ENCODE measurements at places on chromosomes 1 and 21.

GRCh38 chr21:33196941-33197374 lies 32.8 kb upstream of the IFNAR2 start:
- peak; percentile 58 for DNase-seq

DNA sequence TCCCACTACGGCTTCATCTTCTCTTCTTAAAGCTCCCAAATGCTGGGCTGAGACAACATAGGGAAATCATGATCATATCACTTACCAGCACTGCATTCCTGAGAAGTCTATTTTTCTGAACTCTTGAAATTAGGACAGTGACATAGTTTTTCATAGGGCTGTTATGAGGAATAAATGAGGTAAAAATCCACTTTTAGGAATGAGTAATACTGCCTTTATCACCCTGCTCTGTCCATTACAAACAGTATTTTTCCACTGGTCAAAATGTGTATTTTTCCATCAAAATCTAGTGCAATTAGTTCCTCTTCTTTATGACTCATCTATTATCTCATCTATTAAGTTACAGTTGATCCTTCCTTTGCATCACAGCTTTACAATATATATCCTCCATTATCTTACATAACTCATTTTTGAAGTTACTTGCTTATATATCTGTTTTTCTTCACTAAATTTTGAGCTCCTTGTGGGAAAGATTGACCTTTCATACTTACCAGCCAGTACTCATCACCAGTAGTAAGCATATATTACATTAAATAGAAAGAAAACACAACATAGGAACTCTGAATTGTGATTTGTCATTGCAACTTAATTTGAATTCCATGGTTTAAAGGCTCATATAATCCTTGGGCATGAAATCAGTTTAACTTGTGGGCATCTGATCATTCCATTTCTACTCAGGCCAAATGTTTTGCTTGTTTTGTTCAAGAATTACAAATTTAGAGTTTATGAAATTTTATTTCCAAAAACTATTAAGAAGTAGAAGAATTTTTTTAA lies 37.1 kb downstream of the PRRX1 start:
- no peak for DNase-seq

DNA sequence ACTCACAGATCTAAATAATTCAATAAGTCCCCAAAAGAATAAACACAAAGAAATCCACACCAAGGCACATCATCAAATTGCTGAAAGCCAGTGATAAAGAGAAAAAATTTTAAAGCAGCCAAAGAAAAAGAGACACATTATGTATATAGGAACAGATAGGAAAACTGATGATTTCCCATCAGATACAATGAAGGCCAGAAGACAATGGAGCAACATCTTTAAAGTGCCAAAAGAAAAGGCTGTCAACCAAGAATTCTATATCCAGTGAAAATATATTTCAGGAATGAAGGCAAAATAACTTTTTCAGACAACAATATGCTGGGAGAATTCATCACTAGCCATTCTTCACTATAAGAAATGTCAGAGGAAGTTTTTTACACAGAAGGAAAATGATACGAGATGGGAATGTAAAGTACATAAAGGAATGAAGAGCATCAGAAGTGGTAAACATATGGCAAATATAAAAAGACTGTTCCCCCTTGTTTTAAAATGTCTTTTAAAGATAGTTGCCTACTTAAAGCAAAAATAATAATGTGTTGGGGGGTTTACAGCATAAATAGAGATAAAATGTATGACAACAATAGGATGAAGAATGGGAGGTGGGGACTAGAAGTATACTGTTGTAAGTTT lies 9.4 kb upstream of the MYOG start:
- no peak for DNase-seq

DNA sequence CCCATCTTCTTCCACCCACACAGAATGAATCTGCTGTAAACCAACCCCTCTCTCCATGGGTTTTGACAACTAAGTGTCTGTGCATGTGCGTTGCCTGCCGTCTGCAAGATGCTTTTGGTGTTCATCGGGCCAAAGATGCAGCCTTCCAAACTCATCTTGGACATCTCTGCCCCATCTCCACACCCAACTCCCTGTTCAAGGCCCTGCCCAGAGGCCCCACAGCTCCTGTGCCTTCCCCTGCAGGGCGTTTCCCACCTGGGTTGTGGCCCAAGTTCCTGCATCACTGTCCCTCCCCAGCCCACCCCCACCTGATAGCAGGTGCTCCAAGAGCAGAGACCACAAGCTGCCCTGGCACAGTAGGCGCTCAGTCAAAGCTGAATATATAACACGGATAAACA lies 103.2 kb downstream of the BCAR3 start:
- DNase-seq, result no peak

- no peak for DNase-seq
Observed at GRCh38 chr1:158951956-158952355, 20.6 kb downstream of the PYHIN1 start.

DNA sequence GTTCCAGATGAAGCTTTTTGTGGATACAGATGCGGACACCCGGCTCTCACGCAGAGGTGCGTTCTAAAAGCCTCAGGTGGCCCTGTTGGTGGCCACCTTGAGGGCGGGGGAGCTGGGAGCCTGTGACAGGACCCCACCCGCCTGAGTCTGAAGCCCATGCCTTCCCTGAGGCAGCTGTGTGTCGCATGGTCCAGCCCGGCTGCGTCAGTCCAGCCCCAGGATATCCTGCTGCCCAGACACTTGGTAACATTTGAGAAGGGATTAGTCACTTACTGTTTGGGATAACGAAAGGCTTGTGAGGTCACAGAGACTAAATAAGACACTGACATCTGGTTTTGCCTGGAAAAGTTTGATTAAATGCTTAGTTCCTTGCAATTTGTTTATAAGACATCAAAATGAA lies 68.9 kb downstream of the UCK2 start:
- no peak for DNase-seq

DNA sequence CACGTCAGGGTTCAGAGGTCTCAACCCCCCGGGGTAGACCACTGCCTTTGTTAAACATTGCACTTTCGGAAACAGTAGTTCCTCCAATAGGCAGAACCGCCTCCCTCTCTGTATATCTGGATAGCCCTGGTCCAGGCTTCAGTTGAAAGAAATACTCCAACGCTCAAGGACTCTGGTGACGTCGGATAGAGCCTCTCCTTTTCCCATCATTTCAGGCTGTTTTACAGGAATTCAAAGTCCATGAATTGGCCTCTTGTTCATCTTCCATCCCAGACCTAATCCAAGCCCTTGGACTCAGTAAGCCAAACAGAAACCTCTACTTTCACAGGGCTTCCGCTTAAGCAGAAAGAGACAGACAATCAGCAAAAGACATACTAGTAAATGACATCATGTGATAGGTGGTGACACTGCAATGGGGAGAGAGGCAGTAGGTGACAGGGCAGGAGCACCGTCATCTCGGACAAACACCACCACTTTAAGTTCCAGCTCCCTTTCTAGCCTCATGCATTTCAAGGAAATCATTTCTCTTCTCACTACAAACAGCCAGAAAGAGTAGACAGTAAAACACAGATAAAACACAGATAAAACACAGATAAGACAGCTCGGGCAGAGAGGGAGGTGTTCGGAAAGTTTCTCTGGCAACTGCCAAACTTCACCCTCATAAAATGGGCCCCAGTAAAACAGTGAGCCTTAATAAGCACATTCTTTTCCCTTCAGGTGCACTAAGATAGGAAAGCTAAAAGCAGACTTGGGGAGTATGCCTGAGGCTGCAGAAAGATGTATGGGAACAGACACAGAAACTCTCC lies 2.3 kb upstream of the PLA2G2A start:
- DNase-seq, result no peak

GRCh38 chr1:56709269-56709880 lies 64.3 kb downstream of the PRKAA2 start:
- peak; percentile 52 for DNase-seq

DNA sequence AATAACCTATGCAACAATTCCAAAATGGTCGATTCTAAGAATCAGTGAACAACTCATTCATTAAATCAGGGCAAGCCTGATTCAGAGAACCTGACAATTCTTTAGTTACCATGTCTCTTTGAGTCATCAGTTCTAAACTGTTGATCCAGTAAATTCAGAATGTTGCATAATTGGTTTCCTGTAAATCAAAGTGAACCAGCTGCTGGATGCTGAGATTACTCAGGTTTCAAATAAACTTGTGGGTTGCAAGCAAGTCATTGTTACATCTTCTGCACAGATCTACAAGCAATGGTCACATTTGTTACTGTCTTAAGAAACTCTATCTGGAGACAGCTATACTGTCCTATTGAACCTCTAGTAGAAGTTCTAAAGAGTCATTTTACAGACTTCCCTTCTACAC lies 16.5 kb downstream of the PLA2G2D start:
- DNase-seq, result no peak

- no peak for DNase-seq
Observed at GRCh38 chr21:28485301-28486022, 507.2 kb downstream of the LTN1 start.

- DNase-seq, result no peak
Observed at GRCh38 chr1:33088119-33088906, 7.4 kb downstream of the AZIN2 start.

- no peak for DNase-seq
Observed at GRCh38 chr1:34982820-34983376, 2.2 kb downstream of the TMEM35B start.

DNA sequence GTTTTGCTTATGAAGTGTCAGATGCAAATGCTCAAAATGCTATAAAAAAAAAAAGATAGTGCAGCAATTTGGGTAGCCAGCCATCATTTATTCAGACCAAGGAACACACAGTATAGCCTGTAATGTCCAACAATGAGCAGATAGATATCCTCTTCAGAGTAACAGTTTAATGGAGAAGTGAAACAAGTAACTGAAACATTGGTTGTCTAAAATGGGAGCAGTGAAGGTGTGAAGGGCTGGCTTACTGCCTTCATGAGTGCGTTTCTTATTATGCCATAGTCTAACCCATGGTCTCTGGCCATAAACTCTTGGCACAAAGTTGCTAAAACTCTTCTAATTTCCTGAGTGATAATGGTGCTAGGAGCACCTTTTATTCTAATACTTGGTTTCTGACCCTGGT lies 11.4 kb downstream of the RGS5 start:
- no peak for DNase-seq

DNA sequence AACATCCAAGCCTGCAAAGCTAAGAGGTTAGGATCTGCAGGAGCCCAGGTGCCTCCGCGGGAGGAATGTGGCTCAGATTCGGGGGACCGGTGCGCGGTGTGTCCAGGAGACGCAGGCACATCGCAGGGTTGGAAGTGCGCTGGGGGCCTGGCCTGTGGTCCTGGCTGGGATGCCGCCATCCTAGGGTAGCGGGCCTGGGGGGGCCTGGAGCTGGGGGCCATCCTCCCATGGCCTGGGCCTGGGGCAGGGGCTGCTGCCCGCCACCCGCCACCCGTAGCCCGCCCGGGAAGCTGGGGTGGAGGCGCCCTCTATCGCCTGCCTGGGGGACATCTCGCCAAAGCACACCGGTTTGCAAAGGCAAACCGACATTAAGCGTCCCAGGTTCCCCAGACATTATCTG lies 170.6 kb upstream of the ARHGEF16 start:
- DNase-seq, result no peak

DNA sequence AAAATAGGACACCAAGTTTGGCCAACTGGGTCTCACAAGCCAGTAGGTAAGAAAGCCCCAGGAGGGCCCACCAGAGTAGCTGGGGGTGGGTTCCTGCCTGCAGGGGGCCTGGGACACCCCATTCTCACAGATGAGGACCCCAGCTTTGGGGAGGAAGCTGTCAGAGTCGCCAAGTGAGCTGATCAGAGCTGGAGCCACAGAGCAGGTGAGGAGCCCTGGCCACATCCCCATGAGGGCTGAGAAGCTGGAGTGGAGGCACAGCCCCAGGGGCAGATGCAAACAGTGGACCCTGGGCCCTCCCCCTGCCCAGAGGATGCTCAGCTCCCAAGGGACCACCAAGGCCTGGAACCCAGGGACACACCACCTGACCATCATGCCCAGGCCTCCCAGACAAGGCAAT lies 8.6 kb upstream of the ZNF670 start:
- DNase-seq, result no peak

- no peak for DNase-seq
Observed at GRCh38 chr1:100440075-100440809, 87.9 kb downstream of the CDC14A start.

DNA sequence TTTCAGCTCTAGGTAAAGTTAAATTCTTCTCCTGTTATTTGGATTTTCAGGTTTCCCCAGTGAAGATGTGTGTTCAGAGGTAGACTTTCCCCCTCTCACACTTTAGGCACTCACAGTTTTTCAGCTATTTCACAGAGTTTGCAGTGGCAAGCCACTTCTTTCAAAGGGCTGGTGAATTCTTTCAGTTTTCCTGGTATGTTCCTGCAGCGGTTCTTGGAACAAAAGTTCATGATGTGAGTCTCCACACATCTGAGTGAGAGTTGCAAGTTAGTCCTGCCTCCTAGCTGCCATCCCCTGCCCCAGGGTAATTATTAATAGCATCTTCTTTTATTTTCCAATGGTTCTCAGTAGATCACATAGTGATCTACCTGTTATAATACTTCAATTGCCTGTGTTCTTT lies 27.3 kb upstream of the CD84 start:
- no peak for DNase-seq

- DNase-seq, result no peak
Observed at GRCh38 chr1:231507476-231508355, 20.8 kb upstream of the TSNAX start.

DNA sequence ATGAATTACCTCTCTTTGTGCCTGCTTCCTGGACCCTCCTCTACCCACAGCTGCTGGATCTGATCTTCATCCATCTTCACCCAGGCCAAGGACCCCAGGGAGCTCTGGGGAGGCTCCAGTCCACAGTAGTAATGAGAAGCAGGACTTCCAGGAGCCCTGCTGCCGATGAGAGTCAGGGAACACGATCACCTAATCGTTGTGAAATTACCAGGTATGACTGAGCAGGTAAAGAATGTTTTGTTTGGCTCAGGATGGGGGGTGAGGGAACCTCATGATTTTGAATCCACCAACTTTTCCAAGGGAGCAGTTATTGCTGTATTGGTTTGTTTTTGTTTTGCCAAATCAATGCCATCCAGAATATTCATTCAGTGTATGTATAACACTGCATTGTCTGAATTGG lies 454.0 kb downstream of the PLPP3 start:
- DNase-seq, result no peak

GRCh38 chr1:209825591-209826434 lies 2.0 kb upstream of the UTP25 start:
- no peak for DNase-seq

DNA sequence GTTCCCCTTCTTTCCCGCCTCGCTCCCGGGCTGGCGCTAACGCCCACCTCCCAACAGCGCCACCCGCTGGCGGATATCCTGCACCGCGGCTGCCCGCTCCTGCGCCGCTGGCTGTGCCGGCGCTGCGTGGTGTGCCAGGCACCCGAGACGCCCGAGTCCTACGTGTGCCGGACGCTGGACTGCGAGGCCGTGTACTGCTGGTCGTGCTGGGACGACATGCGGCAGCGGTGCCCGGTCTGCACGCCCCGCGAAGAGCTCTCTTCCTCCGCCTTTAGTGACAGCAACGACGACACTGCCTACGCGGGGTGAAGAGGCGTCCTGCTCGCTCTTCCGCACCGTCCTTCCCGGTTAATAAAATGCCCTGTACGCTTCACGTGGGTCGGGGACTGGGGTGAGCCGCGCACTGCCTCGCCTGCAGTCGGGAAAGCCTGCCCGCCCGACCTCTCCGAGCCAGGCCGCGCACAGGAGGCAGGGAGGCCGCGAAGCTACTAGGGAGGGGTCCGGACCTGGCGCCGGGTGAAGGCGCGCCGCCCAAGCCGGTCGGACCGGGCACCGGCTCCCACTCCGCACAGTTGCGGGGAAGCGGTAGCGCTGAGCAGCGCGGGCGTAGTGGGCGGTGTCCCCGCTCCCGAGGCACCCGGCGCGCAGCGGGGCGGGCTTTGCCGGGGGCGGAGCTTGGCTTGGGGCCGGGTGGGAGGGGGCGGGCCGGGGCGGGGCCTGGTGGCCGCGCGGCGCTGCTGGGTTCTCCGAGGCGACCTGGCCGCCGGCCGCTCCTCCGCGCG lies at the start of gene ADAM15:
ADAM15 (plus strand) TSS at position 757 of the 782 bp plus-strand sequence. CDS start 71 bp downstream, outside the sequence.
- peak; percentile 63 for DNase-seq
